Inflammatory macrophage (primary cell): ENCODE measurements at places on chromosomes 3 and 15.

DNA sequence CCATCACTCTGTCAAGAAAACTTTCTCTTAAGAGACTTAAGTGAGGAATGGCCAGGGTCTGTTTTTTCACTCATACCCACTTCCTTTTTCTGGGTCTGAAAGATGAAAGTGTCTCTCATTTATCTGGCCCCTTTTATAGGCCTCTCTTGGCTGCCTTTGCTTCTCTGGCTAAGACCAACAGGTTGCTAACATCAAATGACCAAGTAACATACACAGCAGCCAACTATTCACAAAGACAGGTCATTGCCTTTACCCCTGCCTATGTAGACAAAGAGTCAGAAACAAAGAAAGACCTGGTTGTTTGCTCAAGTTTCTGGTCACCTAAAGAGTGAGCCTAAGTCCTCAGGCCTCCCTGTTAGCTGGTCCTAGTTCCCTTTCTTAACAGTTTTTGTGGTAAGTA, 24.0 kb upstream of the CSTA start:
- DNase-seq: no peak

GRCh38 chr3:185151964-185152409, 873 bp downstream of the C3orf70 start:
- DNase-seq: no peak

DNA sequence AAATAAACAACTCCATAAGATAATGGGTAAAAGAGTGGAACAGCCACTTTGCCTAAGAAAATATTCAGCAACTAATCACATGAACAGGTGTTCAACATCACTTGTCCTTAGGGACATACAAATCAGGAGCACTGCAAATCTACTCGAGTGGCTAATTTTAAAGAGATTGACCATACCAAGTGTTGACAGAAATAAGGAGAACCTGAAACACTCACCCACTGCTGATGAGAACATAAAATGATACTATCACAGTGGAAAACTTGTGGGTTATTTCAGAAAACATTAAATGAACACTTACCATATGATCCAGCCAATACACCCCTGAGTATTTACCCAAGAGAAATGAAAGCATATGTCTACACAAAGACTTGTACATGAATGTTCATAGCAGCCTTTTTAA, 70.5 kb downstream of the GABRB3 start:
- DNase-seq: no peak

- no peak for DNase-seq
These were observed 133.9 kb downstream of the MYLK start for GRCh38 chr3:123750209-123750608.

GRCh38 chr3:64765947-64766346, 78.1 kb upstream of the ADAMTS9 start:
- DNase-seq: no peak
